ENCODE measurements at places on chromosomes 16 and 17.

DNA sequence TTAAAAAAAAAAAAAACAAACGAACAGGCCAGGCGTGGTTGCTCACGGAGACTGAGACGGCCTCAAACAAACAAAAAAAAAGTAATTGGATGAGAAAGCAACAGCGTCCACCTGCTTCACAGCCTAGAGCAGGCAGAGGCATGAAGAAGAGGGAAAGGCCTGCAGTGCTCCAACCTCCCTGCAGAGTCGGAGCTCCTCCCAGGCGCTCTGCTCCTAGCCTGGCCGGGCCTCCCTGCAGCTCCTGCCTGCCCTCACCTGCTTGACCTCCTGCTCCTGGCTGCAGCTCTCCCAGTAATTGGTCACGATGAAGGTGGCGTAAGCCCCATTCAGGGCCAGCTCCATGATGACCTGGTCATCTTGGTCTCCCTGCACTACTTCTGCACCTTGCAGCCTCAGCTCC, 5.5 kb downstream of the NMRAL1 start:
- DNase-seq: no peak

DNA sequence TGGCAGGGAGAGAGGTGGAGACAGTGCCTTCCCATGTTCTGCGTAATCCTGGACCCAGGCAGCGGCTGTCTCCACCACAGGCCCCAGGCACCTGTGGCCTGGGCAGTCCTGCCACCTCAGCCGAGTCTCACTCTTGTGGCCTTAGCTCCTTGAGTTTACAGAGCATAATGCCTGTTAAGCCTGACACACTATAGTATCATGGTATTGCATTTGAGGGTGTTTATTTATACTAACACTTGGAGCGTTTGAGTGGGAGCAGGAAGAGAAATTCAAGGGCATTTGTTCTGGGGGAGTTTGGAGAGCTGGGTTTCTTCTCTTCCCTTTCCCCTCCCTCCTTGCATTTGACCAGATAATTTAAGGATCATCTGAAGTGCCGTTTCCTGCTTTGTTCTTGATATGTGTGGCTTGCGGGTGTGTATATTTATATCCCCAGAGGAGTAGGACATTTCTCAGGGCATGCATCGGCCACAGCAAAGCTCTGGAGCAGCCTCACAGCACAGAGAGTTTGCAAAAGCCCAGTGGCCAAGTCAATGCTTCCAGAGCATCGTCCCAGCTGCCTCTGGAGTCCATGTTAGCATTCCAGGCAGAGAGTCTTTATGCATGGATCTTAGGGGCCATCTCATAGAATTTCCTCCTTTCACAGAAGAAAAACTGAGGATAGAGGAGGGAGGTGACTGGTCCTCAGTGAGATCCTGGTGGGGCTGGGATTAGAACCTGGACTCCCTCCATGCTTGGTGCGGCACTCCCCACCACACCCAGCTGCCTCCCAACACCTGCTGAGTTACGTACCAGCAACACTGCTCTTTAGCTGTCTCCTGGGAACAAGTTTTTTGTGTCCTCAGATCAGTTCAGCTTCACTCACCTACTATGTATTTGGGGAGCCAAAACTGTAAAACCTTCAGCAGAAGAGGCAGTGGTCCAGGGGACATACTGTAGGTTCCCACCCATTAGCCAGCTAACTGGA, 222.8 kb downstream of the CCDC182 start:
- DNase-seq: no peak

GRCh38 chr17:40287159-40287493, 553 bp upstream of the CDC6 start:
- no peak for DNase-seq

- no peak for DNase-seq
These were observed 115.1 kb downstream of the ABCA8 start for GRCh38 chr17:68840073-68840472.

DNA sequence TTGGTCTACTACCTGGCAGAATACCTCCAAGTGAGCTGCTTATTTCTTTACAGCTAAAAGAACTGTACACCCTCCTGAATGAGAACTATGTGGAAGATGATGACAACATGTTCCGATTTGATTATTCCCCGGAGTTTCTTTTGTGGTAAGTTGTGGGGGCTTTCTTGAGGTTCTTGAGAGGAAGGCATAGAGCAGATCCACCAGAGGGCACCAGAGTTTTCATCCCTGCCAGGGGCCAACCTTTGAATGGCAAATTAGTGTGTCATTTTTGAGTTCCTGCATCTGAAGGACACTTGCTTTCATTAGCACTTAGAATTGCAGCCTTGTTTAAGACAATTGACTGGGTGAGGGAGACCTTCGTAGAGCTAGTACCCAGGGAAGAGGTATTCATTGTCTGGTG, 35.0 kb downstream of the NMT1 start:
- no peak for DNase-seq

GRCh38 chr17:71511266-71511995, 609.4 kb upstream of the SOX9 start:
- DNase-seq: no peak

GRCh38 chr17:75530837-75531720, 5.6 kb downstream of the LLGL2 start:
- no peak for DNase-seq

DNA sequence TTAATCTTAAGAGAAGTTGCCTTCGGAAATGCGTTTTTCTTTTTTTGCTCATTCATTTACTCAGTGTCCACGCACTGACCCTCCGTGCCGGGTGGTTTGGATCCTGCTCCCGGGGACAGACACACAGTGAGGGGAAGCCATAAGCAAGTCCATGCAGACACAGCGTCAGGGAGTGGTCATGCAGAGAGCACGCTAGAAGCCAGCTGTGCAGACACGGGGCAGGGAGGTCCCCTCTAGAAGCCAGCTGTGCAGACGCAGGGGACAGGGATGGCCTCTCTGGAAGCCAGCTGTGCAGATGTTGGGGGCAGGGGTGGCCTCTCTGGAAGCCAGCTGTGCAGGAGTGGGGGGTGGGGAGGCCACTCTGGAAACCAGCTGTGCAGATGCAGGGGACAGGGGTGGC, 4.8 kb downstream of the GAA start:
- no peak for DNase-seq

- DNase-seq: no peak
These were observed 670 bp downstream of the RPS2 start for GRCh38 chr16:1963806-1964505.

DNA sequence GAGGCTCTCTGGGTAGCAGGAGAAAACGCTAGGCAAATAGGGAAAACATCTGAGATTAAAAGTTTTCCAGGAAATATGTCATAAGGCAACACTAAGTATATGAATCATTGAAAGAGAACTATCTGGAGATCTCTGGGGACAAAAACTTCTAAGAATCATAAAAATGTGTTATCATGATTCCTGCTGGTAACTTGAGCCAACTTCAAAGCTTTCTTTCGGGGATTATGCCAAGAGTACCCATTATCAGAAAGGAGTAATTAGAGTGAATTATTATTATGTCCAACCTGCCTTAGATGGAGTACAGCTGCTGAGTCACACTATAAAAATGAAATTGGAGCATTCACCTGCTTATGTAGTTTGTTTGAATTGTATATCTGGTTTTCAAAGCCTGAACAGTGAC, 488.5 kb upstream of the SOX9 start:
- DNase-seq: no peak

DNA sequence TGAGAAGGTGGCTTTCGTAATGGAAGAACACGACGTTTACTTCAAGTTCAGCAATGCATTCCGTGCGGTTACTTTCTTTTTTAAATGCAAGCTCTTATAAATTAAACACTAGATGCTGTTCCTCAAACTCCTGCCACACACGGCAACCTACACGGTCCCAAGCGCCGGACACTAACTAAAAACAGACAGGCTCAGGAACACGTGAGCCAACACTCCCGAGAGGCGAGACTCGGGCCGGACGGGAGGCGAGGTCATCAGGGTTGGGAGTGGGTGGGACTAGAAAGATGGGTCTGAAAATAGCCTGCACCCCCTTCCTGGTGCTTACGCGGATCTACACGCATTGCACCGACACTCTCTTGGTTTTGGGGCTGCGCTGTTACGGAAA, 6.4 kb downstream of the CLCN7 start:
- no peak for DNase-seq

- DNase-seq: no peak
These were observed 21.9 kb downstream of the PLEKHG4 start for GRCh38 chr16:67301080-67301782.

DNA sequence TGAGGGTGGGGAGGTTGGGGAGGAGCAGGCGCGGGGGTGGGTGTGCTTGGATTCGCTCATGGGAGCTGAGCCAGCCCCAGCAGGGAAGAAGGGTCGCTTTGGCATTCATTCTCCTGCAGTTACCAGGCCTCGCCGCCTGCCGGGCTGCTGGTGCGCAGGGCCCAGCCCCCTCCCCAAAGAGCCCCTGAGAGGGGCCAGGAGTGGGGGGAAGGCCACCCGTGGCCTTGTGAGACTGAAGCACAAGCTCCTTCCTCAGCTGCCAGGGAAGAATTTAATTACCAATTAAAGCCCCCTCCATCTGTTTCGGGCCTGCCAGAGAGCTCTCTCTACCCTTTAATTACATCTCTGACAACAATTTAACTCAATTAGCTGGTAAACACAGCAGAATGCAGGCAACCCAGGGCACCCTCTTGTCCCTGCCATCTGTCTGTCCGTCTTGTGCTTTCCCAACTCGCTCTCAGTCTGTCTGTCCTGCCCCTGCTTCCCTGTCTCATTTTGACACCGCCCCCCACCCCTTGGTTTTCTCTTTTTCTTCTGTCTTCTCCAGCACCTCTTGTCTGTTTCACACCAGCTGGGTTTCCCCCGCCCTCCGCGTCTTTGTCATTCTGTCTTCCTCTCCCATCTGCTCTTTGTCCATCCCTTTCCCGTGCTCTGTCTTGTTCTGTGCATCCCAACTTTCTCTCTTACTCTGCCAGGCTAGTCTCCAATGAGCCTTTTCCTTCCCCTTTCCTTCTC, 32.7 kb downstream of the CDK5RAP3 start:
- no peak for DNase-seq

GRCh38 chr16:78629173-78629572, 529.7 kb downstream of the WWOX start:
- no peak for DNase-seq

DNA sequence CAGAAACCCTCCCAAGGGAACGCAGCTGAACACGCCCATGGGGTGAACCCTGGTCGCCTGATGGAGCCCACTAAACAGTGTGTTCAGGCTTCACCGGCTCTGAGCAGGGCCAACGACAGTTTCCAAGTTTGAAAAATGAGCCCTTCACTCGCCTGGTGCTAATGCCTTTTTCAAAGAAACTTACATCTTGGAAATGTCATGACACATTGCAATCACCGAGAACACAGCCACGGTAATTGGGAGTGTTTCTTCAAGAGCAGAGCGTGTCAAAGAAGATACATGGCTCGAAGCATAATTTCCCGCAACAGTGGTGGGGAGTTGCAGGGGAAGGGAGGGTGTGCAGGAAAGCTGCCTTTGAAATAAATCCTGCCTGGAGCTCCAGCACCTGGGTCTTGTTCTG, 463.2 kb downstream of the TMEM114 start:
- DNase-seq: no peak

GRCh38 chr17:1186923-1187771, 7.4 kb upstream of the ABR start:
- peak; percentile 58 for DNase-seq

GRCh38 chr16:81650982-81651562, 128.0 kb upstream of the PLCG2 start:
- DNase-seq: no peak

- DNase-seq: no peak
These were observed 13.5 kb downstream of the SARM1 start for GRCh38 chr17:28385037-28385400.

GRCh38 chr17:41513168-41513547, 5.5 kb downstream of the KRT15 start:
- no peak for DNase-seq

DNA sequence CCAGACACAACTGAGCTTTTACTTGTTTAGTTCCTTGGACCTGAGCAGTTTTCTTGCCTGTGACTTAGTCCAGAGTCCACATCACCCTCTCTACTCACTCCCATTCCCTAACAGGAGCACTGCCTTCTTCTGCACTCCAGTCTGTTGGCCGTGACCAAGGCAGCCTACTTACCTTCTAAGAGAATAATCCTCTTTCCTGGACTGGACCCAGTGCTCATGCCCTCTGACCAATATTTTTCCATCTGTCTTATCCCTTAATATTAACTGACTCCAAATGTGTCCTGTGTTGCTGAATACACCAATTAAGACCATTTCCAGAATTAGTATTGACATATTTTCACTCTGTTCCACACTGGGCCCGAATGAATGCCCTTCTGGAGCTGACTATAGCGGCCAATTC, 681.0 kb upstream of the KIF2B start:
- no peak for DNase-seq

Data from NCI-H1048 (cell line).